ENCODE measurements at places on chromosomes 16 and 17.

- peaks cover 37% of the 10 kb centered on the region for H3K27me3 ChIP-seq
- no peak overlapping the region for H3K4me3 ChIP-seq
- no peak overlapping the region for H3K27ac ChIP-seq
- no peaks in the 10 kb centered on the region for H3K4me1 ChIP-seq
- DNase-seq: no peak
- H3K36me3 ChIP-seq: no peaks in the 10 kb centered on the region
These were observed 6.0 kb upstream of the TNFRSF13B start for GRCh38 chr17:16977932-16978331.

DNA sequence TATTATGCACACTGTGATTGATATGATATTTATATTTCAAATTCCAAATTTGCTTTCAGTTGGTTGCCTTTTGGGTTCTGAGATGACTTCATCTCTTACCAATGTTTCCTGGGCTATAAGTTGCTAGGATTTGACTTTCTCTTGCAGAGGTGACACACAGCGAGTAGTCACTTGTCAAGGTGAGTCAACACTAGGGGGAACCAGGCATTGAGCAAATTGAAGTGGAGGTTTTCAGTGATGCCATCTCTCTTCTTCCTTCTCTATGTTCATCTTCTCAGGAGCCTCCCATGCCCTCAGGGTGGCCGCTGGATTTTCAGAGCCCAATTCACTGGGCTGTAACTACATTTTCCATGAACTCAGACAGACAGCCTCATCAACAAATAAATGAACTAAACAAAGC lies 6.0 kb upstream of the CPD start:
- no peaks in the 10 kb centered on the region for H3K27me3 ChIP-seq
- DNase-seq: no peak
- H3K4me1 ChIP-seq: peaks cover 30% of the 10 kb centered on the region
- H3K36me3 ChIP-seq: no peaks in the 10 kb centered on the region
- no peak overlapping the region for H3K27ac ChIP-seq

DNA sequence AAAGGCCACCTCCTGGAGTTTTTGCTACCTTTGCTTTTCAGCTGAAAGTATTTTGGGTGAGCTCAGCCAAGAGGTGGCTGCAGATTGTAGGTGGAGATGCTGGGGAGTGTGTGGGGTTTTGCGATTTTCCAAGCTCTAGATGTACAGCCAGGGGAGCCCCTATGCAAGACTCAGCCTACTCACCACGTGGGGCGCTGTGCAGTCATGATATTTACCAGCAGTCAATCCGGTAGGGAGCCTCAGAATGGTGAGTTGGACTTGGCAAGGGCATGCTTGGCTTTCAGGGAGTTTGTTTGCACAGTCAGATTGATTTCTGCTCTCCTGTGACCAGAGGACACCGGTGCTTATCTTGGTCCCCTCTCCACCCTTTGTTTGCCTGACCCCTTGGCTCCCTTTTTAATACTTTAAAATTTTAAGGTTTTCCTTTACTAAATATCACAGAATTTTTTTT lies 175.3 kb downstream of the UTP18 start:
- peaks cover 15% of the 10 kb centered on the region for H3K27me3 ChIP-seq
- H3K36me3 ChIP-seq: no peaks in the 10 kb centered on the region
- DNase-seq: no peak

DNA sequence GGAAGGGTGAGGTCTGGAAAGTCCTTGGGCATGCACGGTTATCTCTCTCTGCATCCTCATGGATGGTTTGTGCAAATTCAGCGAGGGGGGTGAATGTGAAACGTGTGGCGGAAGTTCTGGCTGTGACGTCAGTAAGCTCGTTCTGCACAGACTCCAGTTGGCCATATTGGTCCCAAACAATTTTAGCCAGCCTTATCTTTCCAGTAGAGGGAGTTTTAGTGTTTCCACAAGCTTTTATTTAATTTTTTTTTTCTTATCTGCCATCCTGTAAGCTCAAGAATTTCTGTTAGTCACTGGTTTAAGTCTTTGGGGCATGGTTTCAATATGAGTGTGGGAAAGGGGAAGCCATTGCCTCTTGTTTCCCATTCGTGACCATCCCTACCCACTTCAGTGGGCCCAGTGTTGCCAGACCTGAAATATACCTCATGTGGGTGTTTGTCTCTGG lies 39.0 kb downstream of the HLF start:
- no peaks in the 10 kb centered on the region for H3K27me3 ChIP-seq
- no peak overlapping the region for H3K4me3 ChIP-seq
- DNase-seq: no peak
- peaks cover 8% of the 10 kb centered on the region for H3K4me1 ChIP-seq

DNA sequence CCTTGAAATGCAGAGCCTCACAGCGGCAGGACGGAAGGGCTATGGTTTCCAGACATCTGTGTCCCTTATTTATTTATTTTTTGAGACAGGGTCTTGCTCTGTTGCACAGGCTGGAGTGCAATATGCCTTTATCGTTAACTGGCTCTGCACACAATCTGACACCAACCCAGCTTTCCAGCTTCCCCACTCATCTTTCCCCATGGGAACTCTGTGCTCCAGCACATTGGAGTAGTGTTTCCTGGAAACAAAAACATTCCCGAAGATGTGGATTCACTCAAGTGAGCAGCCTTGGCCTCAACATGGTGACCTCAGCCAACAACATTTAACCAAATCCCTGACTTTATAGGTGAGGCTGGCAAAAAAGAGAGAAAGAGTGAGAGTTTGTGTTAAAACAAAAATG lies 307.1 kb downstream of the TMEM114 start:
- no peaks in the 10 kb centered on the region for H3K36me3 ChIP-seq
- no peak overlapping the region for H3K27ac ChIP-seq
- peaks cover 10% of the 10 kb centered on the region for H3K27me3 ChIP-seq
- no peak overlapping the region for H3K4me3 ChIP-seq
- DNase-seq: no peak
- no peaks in the 10 kb centered on the region for H3K4me1 ChIP-seq

DNA sequence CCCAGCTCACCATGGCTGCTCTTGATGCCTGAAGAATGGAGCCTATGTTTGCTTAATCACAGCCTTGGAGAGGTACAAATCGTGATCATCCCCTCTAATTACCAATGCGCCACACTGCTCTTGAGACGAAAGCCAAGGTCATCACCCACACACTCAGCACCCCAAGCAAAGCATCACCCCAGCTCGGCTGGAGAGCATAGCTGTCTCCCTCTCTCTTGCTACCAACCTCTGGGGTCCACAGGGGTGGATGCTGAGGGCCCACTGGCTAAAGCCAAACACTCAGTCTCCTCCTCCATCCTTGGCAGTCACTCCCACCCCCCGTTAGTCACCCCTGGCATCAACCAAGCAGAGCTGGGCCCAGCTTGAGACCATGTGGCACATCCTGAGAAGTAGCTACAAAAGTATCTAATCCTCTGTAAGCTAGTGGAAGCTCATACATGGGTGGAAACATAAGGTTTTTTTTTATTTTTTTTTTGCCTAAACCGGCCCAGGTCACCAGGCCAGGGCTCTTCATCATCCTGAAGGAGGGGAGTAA lies 44.8 kb downstream of the PIMREG start:
- peaks cover 5% of the 10 kb centered on the region for H3K4me1 ChIP-seq
- no peak for DNase-seq
- H3K36me3 ChIP-seq: no peaks in the 10 kb centered on the region

Data from type B pancreatic cell (in vitro differentiated cells).